ENCODE measurements at places on chromosomes 4 and X. TPM values are rescaled to one million over a fixed set of nuclear protein-coding genes. Genes with fewer than 3 reads are reported as not detected.

CFAP299 gene
- total RNA-seq = not detected

BCORL1 gene
- total RNA-seq = 10.0 TPM

FDCSP gene
- not detected for total RNA-seq

BEND4 gene
- total RNA-seq = not detected

DUX4 gene
- total RNA-seq = not detected

Data from lower leg skin (tissue), 4 donors.